Activated naive CD8-positive, alpha-beta T cell treated with anti-CD3 and anti-CD28 coated beads, Interleukin-2, amount 50 U/mL, for 16 hours (primary cell): ENCODE measurements at places on chromosomes 2 and 18.

GRCh38 chr2:231139796-231140195 lies 15.0 kb upstream of the HTR2B start:
- DNase-seq = no peak

- no peak for DNase-seq
Measured at GRCh38 chr2:68734688-68735525, at the start of gene ARHGAP25. Gene ARHGAP25, plus strand, starts transcription at chr2:68734811. Its CDS starts 389 bp downstream, at chr2:68735200.

GRCh38 chr18:75496151-75496550 lies 68.6 kb upstream of the SMIM21 start:
- DNase-seq = no peak

GRCh38 chr2:18856765-18857164 lies 267.4 kb upstream of the NT5C1B start:
- no peak for DNase-seq

DNA sequence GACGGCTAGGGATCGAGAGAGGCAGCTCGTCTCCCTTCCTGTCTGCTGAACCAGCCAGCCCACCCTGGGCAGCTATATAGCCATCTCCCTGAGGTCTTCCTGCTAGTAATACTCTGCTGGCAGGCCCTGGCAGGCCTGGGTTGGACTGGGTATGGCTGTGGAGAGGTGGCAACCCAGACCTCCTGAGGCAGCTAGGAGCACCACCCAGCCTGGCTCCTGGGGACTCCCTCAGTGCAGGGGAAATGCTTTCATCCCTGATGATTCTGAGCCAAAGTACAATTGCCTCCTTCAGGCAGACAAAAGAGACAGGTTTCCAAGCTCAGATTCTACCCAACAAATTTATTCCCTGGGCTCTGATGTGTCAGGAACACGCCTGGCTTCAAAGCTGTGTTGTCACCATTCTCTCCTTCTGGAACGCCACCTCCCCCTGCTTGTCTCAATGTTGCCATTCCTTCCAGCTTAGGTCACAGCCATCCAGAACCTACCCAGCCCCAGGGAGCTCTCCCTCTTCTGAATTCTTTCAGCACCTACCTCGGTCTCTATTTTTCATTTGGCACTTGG lies 4.7 kb upstream of the DNAJB2 start:
- no peak for DNase-seq

DNA sequence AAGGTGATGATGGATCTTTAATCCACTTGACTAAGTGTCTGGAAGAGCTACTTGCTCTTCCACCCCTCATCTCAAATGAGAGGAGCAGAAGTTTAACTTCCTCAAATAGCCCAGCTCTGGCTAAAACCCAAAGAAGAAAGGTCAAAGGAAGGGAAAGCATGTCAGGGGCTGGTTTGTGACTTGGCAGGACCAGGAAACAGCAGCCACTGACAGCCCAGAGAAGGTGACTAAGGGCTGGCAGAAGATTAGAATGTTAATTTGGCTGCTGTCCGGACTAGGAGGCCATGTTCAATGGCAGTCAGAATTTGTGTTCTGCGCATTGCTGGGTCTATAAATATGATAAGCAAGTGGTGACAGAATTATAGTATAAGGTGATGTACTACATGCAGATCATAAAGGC lies 386.2 kb downstream of the SETBP1 start:
- no peak for DNase-seq

DNA sequence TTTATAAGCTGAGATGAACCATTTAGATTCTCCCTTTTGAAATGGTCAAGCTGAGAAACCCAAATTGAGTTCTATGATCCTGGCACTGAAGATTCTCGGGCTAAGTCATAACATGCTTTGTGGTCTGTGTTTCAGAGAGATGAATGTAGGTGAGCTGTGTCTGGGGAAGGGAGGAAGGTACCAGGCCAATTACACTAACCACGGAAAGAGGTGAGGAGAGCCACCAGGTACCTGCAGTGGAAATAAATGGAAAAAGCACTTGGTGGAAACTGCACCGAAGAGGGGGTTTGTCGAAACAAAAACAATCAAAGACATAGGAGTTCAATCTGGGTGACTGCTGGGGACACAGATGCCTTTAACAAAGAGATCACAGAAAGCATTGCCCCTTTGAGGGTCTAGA lies 963 bp upstream of the MRPL44 start:
- no peak for DNase-seq

DNA sequence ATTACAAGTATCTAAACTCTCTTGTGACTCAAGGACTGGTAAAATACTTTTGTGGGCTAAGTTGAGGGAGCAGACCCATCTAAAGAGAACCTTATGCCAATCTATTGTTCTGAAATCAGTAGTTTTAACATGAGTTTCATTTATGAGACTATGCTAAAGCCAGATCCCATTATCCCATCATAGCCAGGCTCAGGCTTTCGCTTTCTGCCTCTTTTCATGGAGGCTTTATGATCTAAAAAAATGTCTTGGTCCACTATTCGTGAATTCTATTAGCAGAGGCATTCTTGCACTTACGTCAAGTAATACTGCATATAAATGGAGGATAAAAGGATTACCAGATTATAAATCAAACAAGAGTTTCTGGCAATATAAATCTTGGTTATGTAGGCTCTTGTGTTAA lies 1636.9 kb upstream of the ACVR2A start:
- no peak for DNase-seq

DNA sequence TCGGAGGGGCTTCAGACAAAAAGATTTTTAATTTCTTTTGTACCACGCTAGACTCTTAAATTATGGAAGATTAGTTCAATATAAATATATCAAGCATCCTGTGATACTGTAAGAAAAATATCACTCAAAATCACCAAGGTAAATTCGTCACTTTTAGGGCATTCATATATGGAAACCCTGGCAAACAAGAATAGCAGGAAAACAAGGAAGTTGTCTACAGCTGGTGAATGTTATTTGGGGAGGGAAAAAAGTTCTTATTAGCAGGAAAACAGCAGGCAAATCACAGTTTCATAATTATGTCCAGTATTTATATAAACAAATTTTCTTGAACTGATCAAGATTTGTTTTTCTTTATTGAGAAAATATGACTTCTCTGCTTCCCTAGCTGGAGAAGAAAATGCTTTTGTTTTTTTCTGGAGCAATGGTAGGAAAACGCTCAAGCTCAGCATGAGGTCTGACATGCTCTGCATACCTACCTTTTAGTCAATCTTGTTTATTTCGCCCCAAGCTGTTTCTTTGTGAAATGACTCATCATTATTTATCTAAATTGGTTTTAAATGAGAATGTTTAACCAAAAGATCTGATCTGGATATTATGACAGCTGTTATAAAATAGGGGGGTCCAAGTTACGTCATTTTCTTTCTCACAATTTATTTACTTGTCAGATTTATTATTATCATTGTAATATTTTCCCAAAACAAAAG lies 14.7 kb downstream of the LINC00305 start:
- no peak for DNase-seq

DNA sequence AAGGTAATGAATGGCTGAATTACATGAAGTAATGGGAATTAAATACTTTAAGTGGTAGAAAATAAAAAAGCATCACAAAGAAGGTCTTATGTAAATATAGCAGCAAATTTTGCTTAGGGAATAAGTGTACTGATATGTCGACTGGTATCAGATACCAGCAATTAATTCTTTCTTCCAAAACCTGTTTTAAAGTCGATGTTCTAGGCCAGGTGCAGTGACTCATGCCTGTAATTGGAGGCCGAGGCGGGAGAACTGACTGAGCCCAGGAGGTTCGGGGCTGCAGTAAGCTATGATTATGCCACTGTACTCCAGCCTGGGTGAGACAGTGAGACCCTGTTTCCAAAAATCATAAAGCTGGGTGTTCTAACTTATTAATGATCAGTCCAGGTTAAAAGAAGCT lies 30.3 kb downstream of the SP3 start:
- DNase-seq = no peak

DNA sequence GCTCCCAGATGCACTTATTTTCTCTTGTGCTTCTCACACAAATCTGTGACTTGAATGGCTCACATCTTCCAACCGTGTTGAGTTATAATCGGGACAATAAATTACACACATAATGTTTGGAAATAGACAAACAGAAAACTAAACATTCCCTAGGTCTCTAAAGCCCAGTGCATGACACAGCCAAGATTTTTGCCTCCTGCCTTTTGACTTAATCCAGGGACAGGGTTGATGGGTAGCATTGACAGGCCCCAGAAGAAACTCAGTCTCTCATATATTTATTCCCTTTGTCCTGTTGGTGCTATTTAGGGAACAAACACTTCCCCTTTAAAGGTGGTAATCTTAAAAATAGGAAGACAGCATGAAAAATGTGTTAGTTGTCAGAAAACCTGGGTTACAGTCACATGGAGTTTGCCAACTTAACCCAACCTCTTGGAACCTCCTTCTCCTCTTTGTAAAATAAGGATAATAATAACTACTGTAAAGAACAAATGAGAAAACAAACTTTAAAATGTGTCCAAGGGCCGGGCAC lies 24.0 kb upstream of the ARPC2 start:
- DNase-seq = no peak

GRCh38 chr18:49560624-49561288 lies 1.1 kb upstream of the LIPG start:
- no peak for DNase-seq

DNA sequence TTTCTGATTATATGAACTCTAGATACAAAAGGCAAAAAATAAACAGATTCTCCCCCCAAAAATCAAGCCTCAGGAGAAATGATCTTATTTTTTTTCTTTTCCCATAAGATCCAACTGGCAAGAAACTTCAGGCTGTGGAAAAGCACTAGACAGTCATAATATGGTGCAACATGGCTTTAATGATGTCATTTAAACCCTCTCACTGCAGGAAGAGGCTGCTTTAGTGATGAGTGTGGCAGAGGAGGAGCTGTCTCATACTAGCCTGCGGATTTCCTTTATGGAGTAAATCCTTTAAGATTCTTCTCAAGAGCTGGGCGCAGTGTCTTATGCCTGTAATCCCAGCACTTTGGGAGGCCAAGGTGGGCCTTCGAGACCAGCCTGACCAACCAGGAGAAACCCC lies 83.3 kb upstream of the CD28 start:
- DNase-seq = no peak

DNA sequence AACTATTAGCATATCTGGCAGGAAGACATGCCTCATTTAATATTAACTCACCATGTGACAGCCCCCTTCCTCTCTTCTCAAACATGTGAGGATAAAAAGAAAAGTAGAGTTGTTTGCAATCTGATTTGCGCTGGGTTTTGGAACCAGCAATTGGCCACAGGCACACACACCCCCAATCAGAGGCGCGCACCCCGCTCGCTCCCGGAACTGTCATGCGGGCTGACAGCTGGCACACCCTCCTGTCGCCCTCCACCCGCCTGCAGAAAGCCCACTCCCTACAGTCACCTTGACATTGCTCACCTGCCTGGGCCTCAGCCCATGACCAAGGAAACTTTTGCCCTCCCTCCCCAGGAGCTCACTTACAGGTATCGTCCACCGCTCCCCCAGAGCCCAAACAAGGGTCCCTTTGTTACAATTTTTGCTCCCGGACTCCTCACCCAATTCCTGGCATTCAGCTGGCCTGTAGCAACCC lies 1.1 kb downstream of the COBLL1 start:
- no peak for DNase-seq

GRCh38 chr18:79164706-79165105 lies 95.5 kb downstream of the ATP9B start:
- DNase-seq = no peak

GRCh38 chr2:70596739-70597138 lies 43.1 kb upstream of the TGFA start:
- DNase-seq = no peak

DNA sequence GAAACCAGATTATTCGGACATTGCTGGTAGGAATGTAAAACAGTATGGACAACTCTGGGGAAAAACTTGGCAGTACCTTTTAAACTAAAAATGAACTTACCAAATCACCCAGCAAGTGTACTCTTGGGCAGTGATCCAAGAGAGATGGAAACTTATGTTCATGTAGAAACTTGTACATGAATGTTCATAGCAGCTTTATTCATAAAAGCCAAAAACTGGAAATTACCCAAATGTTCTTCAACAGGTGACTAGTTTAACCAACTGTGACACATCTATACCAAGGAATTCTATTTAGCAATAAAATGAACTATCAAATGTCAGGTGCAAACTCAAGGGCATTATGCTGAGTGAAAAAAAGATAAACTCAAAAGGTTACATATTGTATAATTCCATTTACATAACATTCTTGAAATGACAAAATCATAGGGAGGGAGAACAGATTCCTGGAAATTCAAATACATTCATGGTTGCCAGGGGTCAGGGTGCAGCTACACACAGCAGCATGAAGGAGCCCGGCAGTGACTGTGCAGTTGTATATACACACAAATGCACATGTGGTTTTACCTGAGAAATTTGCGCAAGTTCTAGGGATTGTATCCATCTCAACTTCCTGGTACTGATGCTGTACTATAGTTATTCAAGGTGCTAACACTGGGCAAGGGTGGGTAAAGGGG lies 3.5 kb upstream of the RNU4ATAC start:
- DNase-seq = no peak

- DNase-seq = no peak
Measured at GRCh38 chr2:117943013-117943672, 70.7 kb downstream of the CCDC93 start.

DNA sequence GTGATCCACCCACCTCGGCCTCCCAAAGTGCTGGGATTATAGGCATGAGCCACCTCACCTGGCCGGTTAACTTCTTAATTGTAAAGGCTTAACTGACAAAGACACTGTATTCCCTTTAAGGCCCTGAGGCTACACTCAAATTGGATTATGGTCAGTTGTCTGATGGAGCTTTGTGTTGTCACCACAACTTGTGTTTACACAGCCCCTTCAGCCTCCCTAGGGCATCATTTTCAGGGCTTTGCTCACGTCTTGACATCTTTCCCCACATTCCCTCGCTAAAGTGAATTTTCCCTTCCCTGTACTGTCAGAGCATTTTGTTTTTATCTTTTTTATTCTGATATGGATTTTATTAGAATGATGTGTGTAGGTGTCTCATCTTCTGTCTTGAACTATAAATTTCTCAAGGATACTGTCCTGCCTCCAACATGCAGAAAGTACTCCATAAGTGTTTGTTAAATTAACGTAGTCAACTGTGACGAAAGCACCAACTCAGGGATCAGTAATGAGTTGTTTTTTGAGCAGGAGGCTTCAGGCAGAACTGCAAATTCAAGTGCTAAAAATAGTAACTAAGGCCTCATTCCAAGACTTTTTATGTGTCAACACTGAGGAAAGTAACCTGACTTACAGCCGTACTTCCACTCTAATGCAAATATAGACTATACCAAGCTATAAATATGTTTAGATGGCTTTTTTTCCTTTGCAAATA lies 77.1 kb upstream of the NARS1 start:
- no peak for DNase-seq

GRCh38 chr2:99959261-99960014 lies 183.0 kb downstream of the AFF3 start:
- no peak for DNase-seq
